Calu3 (cell line): ENCODE measurements at places on chromosomes 5 and 9.
A peak's percentile ranks its signal among the peaks of the same experiment; 100 is the strongest.

DNA sequence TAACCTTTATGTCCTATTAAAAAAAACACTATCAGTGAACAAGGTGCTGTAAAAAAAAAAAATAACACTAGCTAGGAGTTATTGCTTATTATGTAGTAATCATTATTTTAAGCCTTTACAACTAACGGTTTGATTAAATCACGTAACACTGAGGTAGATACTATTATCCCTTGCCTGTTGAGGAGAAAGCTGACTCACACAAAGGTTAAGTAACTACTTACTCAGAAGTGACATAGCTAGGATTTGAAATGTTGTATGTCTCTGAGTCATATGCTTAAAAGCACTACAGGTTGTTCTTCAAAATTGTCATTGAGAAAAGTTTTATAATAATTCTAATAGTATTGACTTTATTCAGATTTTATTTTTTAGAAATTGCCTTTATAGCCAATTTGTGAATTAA is 8.8 kb downstream of the TENT2 start:
- DNase-seq: no peak

GRCh38 chr9:94639061-94639998 is at the start of gene FBP1:
Gene FBP1 (minus strand): TSS chr9:94639518. CDS start chr9:94639310, 208 bp downstream.
- peak; percentile 25 for DNase-seq

DNA sequence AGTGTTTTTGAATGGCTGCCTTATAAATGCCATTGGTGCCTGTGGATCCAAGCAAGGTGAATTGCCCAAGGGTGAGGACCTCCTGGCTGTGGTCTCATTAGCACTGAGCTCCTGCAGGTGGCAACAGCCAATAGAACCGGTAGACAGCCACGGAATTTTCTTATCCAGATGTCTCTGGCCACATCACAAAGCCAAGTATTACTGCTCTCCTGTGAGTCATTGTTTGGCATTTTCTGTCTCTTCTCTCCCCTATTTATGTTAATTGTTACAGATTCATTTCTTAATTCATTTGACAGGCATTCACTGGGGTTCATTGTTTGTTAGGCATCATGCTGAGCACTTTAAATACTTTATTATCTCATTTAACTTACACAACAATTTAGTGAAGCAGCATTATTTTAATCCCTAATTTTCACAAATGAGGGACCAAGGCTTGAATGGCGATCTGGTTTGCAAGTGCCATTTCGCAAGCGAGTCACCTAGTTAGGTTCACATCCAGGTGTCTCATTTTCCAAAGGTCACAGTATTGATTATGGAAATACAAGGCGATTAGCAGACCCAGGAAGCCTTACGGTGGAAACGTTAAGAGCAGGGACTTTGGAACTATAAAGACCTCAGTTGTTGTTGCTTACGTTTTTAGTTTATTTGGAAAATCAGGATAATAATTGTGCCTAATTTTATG is 58.2 kb upstream of the DPYSL3 start:
- DNase-seq: peak; percentile 24

GRCh38 chr9:107557236-107557990 is 67.8 kb upstream of the KLF4 start:
- peak; percentile 10 for DNase-seq

GRCh38 chr5:136157514-136157913 is 24.9 kb downstream of the SMAD5 start:
- DNase-seq: no peak

DNA sequence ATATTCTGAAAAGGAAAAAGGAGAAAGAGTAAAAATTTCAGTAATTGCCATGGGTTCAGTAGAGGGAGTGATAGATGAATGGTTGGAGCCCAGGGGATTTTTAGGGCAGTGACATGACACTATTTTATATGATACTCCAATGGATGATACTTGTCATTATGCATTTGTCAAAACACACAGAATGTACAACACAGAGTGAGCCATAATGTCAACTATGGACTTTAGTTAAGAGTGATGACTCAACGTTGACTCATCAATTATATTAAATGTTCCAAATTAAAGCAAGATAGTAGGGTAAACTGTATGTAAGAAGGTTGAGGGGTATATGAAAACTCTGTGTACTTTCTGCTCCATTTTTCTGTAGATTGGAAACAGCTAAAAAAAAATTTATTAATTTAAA is 586.4 kb downstream of the TAF11L14 start:
- DNase-seq: no peak

- no peak for DNase-seq
Observed at GRCh38 chr5:140152022-140152999, 22.7 kb upstream of the CYSTM1 start.
